KG1 (cell line): ENCODE measurements at places on chromosomes 6 and 20.

GRCh38 chr6:111210194-111210728 is 123.0 kb downstream of the SLC16A10 start:
- DNase-seq: peak; percentile 64

DNA sequence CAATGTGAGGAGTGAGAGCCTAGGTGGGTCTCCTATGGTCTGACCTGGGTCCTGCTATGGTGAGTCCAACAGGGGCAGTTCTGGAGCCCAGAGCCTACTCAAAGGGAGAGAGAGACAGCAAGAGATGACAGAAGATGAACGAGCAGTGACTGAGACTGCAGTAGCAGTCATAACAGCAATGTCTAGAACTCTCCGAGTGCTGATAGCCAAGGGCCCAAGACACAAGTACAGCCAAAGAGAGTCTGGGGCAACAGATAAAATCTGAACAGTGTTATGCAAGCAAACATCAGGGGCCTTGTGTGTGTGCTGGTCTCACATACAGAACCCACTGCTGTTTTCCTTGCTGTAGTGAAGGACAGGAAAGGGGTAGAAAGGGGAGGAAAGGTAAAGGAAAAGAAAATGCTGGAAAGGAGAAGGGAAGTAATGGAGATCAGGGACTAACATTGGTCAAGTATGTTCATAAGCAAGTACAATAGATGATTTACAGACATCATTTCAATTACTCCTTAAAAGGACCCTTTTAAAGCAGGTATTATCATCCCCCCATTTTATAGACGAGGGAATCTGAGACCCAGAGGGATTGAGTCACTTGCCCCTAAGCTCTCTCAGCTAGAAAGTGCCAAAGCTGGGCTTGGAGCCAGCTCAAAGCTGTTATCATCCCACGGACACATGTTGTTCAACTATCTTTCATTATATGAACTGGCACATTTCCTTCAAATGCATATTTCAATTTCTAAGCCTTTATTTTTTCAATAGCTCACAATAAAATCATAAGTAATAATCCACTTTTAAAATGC is 182.3 kb upstream of the RAB32 start:
- no peak for DNase-seq

GRCh38 chr6:144561455-144562043 is 276.4 kb downstream of the UTRN start:
- no peak for DNase-seq

DNA sequence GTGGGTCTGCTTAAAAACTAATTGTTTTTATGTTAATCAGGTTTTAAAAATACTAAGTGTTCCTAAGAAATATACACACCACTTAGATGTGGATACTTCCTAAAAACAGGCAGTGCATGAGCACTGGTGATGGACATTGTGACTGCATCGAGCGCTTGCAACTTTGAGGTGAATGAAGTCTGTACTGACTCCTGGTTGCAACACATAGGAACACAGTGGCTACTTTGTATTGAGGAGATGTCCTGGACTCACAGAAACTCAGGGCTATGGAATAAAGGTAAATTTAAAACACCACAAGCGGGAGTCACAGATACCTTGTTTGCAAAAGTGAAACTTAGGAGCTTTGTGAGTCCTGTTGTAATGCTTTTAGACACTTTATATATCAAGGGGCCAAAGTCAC is 55.6 kb upstream of the POLR1H start:
- DNase-seq: no peak

DNA sequence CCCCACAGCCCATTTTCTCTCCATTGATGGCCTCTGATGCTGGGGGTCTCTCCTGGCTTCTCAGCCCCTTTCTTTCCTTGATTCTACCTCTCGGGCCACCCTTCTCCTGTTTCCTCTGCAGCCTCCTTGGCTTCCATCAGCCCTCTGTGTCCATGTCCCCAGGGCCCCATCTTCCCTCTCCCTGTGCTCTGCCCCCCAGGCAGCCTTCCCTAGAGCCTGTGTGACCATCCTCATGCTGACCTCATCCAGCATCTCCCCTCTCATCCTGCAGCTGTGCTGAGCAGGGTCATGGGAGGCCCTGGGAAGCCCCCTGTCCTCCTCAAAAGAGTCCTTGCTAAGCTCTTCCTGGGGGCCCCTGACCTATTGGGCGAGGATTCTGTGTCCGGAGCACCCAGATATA is 73.4 kb upstream of the NNAT start:
- no peak for DNase-seq

DNA sequence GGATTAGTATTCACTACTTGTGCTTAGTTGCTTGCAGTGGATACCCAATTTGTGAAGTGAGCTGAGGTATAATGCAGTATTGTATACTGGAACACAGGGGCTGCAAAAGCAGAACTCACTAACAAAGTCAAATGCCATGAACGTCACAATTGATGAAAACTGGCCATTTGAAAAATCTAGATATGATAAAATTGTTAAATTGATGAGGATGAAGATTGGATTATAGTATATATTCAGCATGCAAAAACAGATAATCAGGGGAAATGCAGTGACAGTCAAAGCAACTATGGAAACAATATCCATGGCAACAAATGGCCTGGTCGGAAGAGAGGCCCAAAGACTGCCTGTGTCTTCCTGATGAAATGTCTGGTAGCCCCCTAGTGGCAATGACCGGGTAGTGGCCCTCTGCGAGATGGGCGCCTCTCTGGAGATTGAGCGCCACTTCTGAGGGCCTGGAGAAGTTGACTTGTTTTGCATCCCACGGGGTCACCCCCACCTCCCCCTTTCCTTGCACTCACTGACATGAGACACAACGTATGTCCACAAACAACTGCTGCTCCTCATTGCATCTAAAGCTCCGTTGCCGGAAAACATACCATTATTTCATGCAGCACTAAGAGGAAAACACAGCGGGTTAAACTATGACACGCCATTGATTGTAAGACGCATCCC is 43.6 kb downstream of the C6orf15 start:
- DNase-seq: peak; percentile 18

DNA sequence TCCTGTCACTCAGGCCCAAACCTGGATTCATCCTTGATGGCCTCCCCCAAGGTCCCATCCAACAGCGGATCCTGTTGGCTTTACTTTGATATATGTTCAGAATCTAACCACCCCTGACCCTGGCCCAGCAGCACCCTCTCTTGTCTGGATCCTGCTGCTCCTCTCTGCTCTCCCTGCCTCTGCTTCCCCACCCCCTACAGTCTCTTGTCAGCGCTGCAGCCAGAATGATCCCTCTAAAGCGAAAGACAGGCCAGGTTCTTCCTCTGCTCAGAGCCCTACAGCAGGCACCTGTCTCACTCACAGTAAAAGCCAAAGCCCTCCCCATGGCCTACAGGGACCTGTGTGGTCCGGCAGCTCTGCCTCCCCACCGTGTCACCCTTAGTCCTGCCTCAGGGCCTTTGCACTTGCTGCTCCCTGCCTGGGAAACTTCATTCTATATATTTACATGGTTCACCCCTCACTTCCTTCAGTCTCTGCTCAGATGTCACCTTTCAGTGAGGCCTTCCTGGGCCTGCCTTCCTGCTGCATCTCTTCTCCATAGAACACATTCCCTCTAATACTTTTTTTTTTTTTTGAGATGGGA is 37.4 kb upstream of the KCNB1 start:
- no peak for DNase-seq

DNA sequence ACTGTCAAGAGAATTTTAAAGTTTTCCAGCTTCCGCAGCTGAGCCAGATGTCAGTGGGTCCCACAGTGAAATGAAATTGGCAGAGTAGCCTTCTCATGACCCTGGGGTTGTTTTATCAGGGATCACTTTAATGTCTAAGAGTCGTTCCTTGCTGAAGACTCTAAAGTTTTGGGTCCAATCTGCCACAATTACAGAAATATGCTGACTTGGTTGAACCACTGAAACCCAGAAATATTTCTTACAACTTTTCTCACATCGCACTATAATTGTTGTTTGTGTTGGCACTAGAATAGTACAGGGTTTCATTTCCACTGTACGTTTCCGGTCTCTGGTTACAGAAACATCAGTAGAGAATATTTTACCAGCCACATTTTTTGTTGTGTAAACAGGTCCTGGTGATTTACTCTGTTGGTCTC is 109.0 kb downstream of the HMGCLL1 start:
- DNase-seq: no peak

DNA sequence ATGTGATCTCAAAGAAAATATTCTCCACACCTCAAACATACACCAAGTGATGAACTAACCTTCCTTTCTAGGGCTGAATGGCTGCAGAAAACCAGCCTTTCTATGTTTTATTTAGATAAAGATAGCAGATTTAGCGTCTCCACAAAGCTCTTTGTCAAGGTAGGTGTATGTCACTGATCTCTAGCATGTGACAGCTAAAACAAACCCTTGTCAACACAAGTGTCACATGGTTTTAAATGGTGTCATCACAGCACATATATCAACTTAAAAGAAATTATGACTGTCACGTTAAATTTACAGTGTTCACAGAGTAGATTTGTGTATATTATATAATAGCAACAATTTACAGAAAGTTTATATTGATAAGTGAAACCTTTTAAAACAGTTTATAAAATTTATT is 58.3 kb downstream of the TENT5A start:
- no peak for DNase-seq

GRCh38 chr6:163346497-163346961 is 68.0 kb upstream of the QKI start:
- no peak for DNase-seq

DNA sequence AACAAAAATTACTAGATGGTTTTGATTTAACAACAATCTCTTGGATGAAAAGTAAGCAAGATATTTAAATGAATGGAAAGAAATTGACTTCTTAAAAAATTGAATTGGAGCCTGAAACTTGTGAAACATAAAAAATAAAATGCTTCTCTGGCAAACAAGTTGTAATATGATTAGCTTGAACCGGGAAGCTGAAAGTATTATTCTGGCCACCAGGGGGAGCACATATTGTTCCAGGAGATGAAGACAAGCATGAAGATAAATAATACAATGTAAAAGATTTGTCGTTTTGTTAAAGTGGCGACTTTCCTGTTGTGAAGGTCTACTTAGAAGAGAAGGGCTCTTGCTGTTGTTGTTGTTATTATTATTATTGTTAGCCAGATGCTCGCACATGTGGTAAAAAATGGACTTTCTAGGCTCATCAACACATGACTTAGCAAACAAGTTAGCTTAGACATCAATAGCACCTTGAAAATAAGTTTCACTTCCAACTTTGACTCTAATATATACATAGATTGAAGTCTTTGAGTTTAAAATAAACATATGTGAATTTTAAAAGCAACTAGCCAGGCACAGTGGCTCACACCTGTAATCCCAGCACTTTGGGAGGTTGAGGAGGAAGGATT is 14.2 kb downstream of the PAX1 start:
- DNase-seq: peak; percentile 22

GRCh38 chr6:14547284-14547998 is 429.9 kb downstream of the CD83 start:
- no peak for DNase-seq

DNA sequence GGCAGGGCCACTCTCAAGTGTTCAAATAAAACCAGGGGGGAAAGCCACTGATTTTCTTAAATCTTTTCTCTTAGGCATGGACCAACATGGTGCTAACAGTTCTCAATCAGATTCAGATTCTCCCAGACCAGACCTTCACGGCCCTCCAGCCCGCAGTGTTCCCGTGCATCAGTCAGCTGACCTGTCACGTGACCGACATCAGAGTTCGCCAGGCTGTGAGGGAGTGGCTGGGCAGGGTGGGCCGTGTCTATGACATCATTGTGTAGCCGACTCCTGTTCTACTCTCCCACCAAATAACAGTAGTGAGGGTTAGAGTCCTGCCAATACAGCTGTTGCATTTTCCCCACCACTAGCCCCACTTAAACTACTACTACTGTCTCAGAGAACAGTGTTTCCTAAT is 41.5 kb upstream of the SMIM28 start:
- no peak for DNase-seq

GRCh38 chr6:42368181-42368580 is 83.5 kb downstream of the TRERF1 start:
- DNase-seq: peak; percentile 22

GRCh38 chr20:16025084-16025483 is 548.2 kb downstream of the KIF16B start:
- no peak for DNase-seq

DNA sequence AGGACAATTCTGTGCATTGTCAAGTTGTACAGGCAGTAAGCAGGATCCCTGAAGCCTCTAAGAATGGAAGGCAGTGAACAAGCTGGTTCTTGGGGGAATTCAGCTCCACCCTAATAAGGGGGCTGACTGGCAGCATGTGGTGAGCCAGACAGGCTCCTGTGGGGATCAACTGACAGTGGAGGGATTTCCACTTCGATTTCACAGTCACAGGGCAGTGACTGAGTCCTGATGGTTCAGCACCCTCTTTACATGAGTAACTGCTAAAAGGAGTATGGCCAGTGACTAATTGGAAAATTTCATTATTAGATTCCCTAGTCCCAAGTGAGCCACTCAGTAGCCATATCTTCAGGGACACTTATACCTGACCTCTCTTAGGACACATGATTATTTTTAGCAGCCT is 78.4 kb downstream of the NDUFAF5 start:
- no peak for DNase-seq

DNA sequence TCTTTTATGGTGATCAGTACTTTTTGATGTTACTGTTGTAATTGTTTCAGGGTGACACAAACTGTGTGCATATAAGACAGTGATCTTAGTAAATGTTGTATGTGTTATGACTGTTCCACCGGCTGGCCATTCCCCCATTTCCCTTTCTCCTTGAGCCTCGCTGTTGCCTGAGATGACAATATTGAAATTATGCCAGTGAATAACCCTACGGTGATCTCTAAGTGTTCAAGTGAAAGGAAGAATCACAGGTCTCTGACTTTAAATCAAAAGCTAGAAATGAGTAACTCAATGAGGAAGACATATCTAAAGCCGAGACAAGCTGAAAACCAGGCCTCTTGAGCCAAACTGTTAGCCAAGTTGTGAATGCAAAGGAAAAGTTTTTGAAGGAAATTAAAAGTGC is 32.3 kb downstream of the TULP4 start:
- no peak for DNase-seq

DNA sequence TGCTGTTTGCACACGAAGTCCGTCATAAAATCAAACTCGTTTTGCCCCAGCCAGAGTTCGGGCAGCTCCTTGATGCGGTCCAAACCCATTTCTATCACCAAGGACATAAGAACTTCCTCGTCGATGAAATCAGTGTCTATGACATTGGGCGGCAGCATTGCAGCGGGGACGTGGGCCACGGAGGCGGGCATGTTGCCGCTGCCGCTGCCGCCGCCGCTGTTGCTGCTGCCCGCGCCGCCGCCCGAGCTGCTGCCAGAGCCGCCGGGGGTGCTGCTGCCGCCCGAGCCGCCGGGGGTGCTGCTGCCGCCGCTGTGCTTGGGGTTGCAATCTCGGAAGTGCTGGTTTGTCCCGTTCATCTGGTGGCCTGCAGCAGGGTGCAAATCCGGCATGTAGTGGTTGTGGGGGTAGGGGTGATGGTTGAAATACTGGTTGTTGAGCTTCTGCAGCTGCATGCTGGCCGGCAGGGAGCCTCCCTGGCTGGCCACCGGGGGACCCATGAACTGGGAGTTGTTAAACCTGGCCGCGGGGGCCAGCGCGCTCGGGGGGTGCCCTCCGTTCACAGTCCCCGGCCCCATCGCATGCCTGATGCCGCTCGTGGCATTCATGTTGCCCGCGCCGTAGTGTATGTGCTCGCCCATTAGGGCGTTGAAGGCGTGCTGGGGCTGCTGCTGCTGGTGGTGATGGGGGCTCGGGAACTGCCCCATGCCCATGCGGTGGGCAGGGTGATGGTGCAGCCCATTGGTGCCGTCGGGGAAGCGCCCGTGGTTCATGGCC is 1.1 kb downstream of the CITED2 start:
- DNase-seq: no peak

- DNase-seq: no peak
Observed at GRCh38 chr6:37303891-37304503, 46.1 kb upstream of the TMEM217 start.

- DNase-seq: no peak
Observed at GRCh38 chr20:41437836-41438235, 71.2 kb upstream of the EMILIN3 start.
